ENCODE measurements at places on chromosomes 7 and 10. TPM values are rescaled to one million over a fixed set of nuclear protein-coding genes. Genes with fewer than 3 reads are reported as not detected.

- no peak for DNase-seq
- no peaks in the 10 kb centered on the region for H3K4me1 ChIP-seq
- H3K27ac ChIP-seq = no peak overlapping the region
- H3K4me3 ChIP-seq = no peak overlapping the region
- H3K27me3 ChIP-seq = no peaks in the 10 kb centered on the region
These were observed 55.8 kb downstream of the AKR1C4 start for GRCh38 chr10:5252177-5253037.

DDIT4 gene
- 1,063 TPM for total RNA-seq

AOAH gene
- total RNA-seq = 7.4 TPM

LRRD1 gene
- 0.49 TPM for total RNA-seq
